Activated gamma-delta T cell treated with anti-CD3 and anti-CD28 coated beads, Interleukin-2, amount 50 U/mL, for 16 hours (primary cell): ENCODE measurements at places on chromosomes 4 and X.

- DNase-seq = no peak
Measured at GRCh38 chr4:182583703-182584415, 333.3 kb downstream of the DCTD start.

DNA sequence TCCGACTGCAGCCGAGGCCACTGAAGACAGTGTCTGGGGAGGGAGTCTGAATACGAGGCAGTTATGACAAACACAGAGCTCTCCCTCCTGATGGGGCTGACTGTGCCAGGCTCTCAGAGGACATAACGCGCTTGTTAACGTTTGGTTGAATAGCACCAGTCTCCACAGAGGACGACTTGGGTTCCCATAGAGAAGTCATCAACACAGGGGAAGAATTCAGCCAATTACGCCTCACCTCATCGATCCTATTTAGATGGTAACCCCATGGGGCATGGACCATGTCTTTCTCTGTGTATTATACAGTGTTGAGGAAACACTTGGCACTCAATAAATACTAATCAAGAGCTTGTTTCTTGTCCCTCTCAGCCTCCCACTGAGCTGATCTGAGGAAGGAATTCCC is 642.6 kb upstream of the LCORL start:
- no peak for DNase-seq

DNA sequence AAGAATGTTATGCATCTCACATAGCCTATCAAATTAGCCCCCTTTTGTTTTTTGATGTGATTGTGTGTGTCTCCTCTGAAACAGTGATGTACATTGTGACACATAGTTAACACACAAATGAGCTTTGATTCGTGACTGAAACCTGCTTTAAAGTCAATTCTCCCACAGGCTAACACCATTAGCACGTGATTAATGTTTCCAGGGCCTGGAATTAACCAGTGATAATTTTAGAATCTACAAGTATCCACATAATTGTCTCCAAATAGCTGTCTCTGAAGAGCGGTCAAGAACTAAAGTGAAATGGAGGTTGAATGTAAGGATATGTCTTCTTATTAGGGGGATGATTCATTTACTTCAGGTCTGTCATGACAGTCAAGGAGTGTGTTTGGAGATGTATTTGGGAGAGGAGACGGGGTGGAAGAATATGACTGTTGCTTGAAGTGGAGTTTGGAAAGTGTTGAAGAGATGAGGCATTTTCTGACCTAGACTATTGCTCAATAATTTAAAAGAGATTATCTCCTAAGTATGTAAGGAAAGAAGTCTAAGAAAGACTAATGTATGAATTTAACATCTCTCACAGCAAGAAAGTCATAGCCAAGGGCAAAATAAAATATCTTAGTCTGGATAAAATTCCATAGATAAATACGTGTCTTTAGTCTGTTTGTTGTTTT is 13.7 kb upstream of the RASGEF1B start:
- no peak for DNase-seq

DNA sequence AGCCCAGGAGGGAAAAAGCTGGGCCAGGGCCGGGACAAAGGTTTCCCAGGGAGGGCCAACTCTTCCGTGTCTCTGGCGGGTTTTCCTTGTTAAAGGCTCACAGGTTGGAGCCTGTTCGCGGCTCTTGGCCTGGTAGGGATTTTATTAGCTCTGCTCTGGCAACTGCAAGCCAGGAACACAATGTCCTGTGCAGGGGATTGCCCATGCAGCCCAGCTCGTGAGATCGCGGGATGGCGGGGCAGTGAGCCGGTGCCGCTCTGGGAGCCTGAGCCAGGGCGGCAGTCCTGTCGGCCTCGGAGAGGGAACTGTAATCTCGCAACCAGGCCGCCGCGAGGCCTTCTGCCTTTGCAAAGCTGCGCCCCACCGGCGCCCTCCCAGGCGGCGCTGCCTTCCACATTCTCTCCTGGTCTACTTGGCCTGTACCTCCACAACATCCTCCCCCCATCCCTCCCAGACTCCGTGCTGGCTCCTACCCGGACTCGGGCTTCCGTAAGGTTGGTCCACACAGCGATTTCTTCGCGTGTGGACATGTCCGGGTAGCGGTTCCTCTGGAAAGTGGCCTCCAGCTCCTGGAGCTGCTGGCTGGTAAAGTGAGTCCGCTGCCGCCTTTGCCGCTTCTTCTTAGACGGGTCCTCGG is 2.1 kb downstream of the PITX2 start:
- no peak for DNase-seq

DNA sequence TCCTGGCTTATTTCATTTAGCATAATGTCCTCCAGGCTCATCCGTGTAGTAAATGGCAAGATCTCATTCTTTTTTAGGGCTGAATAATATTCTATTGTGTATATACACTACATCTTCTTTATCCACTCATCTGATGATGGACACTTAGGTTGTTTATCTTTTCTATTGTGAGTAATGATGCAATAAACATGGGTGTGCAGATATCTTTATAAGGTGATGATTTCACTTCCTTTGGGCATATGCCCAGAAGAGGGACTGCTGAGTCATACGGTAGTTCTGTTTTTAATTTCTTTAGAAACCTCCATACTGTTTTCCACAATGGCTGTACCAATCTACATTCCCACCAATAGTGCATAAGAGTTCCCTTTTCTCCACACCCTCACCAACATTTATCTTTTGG is 317.6 kb upstream of the CNKSR2 start:
- no peak for DNase-seq

DNA sequence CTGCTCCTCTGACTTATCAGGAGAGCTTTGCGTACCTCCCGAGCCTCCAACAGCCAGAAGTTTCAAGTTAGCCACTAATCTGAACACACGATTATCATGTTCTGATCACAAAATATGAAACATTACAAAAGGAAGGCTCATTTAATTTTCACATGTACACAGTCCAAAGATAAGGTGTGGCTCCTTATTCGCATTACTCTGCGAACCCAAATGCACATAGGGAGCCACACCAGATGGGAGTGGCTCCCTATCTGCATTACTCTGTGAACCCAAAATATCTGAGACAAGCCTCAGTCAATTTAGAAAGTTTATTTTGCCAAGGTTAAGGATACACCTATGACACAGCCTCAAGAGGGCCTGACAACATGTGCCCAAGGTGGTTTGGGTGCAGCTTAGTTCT is 28.4 kb downstream of the TLR8 start:
- no peak for DNase-seq

- DNase-seq = no peak
Measured at GRCh38 chr4:20370274-20370673, 118.6 kb downstream of the SLIT2 start.

GRCh38 chrX:133364196-133364595 is 51.1 kb downstream of the GPC4 start:
- DNase-seq = no peak

- DNase-seq = no peak
Measured at GRCh38 chr4:100008048-100008447, 58.0 kb upstream of the H2AZ1 start.

- no peak for DNase-seq
Measured at GRCh38 chrX:9927698-9928482, 39.3 kb upstream of the CLDN34 start.

DNA sequence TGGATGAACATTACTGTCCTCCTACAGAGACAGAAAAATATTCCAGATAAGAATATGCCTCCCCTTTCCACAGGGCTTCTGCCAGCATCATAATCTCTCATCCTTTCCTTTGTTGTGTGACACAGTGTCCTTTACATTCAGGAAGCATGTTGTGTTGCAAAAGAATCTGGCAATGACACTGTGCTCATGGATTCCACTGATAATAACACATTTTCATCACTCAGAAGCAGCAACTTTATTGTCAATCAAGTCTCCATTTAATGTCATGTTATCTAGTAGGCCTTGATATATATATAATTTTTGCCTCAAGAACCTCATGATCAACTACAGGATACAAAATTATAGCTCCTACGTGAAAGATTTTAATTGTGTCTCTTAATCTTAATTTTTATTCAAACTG is 833.9 kb downstream of the FSTL5 start:
- DNase-seq = no peak

DNA sequence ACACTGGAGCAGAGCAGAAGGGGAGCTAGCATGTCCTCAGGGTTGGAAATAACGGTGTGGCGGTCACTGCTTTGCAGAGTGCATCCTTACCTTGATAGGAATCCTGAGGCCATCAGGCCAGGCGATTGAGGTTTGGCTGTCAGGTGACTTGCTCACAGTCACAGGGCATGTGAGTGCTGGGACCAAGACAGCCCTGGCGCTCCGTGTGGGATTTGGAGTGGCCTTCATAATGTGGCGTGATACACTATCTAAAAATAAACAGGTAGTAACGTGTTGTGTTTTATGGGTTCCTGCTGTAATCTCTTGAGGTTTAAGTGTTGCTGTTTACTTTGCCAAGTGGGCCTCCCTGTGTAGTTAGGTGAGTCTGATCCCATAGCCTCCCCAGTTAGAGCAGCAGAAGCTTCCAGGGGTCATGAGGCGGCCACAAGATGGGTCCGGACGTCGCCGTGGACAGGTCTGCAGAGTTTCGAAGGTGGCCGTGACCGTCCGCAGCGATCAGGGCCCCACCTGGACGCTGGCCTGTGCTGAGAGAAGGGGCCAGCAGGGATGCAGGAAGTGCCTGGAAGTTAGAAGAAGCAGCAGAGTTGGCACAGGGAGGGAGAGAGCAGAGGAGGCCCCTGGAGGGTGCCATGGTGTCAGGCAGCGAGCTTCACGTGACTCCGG is 27.7 kb downstream of the RGS12 start:
- no peak for DNase-seq

DNA sequence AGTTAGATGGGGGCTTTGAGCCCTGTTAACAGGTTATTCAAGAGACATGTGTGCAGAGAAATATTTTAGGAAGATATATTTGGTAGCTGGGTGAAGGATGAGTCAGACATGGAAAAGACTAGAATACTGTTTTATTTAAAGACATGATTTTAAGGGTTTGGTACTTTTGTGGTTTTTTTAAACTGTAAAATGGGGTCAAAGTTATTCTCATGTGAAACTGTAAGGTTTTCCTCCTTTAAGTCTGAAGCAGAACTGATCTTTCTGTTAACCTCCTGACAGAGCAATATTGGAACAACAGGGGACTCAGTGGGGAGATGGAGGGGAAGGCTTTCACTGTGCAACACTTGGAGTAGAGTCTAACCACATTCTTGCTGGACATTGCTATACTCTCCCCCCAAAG is 112.4 kb upstream of the LSM6 start:
- DNase-seq = no peak

DNA sequence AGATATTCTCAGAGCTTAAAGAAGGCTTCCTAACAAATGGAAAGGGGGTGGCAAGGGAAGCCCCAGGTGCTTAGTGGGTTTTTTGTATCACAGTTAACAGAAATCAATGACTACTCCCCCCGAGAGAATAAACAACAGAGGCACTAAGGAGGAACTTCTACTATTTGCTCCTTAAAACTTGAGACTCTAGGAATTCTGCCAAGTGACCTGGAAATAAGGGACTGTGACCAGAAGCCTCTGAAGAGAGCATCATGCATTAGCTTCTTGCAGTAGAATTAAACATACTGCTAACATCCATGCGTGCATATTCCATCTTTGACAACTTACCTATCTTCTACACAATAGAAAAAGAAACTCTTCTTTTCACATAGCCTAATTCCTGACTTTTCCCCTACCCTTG is 86.8 kb downstream of the CAMK2D start:
- DNase-seq = no peak

GRCh38 chr4:89733946-89734345 is 103.0 kb downstream of the SNCA start:
- DNase-seq = no peak

DNA sequence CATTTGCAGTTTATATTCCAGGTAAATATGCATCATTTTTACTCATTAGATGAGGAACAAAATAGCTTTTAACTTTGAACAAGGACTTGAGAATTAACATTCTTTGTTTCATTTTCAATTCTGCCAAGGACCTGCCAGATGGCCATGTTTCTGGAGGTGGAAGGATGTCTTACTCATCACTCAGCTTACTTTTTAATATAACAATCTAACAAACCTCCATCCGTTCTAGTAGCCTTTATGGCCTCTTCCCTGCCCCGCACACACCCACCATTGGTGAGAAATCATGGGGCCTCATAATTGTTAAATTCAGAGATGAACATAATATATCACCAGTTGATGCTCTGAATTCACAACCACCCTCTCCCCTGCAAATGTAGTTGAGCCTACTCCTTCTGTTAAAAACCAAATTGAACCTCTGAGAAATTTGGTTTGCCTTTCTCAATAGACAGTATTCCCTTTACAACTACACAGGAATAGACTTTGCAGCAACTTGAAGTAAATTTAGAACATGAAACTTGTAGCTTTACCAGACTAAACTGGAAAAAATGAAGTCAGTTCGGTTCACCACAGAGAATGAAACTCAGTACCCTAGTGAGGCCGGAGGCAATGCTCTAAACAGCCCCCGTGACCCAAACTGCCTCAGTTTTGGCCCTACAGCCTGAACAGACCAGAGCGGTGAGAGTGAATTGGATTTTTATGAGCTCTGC is 50.1 kb upstream of the ACSL4 start:
- no peak for DNase-seq

GRCh38 chrX:142831961-142832530 is 193.7 kb upstream of the SPANXN4 start:
- no peak for DNase-seq

- DNase-seq = no peak
Measured at GRCh38 chr4:139641218-139641617, 24.4 kb upstream of the MGST2 start.

- no peak for DNase-seq
Measured at GRCh38 chr4:140098455-140099160, 55.4 kb downstream of the MAML3 start.

DNA sequence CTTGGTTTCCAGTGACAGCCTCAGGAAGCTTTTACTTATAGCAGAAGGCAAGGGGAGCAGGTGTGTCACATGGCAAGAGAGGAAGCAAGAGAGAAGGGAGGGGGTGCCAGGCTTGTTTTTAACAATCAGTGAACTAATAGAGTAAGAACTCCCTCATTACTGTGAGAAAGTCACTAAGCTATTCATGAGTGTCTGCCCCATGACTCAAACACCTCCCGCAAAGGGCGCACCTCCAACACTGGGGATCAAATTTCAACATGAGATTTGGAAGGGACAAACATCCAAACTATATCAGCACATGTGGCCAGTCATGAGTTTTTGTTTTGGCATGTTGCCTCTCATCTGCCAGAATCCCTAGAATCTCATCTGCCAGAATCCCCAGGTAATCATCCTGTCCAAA is 183.5 kb upstream of the C1QTNF7 start:
- DNase-seq = no peak

DNA sequence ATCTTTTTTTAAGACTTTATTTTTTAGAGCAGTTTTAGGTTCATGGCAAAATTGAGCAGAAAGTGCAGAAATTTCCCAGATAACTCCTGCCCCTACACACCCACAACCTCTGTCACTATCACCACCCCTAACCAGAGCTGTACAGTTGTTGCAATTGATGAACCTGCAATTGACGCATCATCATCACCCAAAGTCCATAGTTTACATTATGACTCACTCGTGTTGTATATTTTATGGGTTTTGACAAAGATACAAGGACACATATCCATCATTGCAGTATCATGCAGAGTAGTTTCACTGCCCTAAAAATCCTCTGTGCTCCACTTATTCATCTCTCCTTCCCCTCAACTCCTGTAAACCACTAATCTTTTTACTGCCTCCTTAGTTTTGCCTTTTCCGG is 34.5 kb upstream of the WAS start:
- DNase-seq = no peak
